ENCODE measurements at places on chromosomes 12 and 14.
A peak's percentile ranks its signal among the peaks of the same experiment; 100 is the strongest.

- H3K4me3 ChIP-seq = no peak overlapping the region
- H3K27me3 ChIP-seq = no peaks in the 10 kb centered on the region
- no peaks in the 10 kb centered on the region for H3K36me3 ChIP-seq
- no peak for DNase-seq
Observed at GRCh38 chr12:45615268-45615667, 114.2 kb upstream of the ARID2 start.

GRCh38 chr12:130440411-130441080, 102.9 kb downstream of the PIWIL1 start:
- no peak overlapping the region for H3K27ac ChIP-seq
- no peaks in the 10 kb centered on the region for H3K4me1 ChIP-seq
- H3K36me3 ChIP-seq = no peaks in the 10 kb centered on the region
- no peaks in the 10 kb centered on the region for H3K27me3 ChIP-seq

GRCh38 chr12:13156277-13156676, 40.2 kb upstream of the EMP1 start:
- H3K4me3 ChIP-seq = no peak overlapping the region
- H3K27me3 ChIP-seq = no peaks in the 10 kb centered on the region
- no peaks in the 10 kb centered on the region for H3K36me3 ChIP-seq
- no peaks in the 10 kb centered on the region for H3K4me1 ChIP-seq

GRCh38 chr14:54444681-54445080, 3.5 kb upstream of the CNIH1 start:
- peaks cover 11% of the 10 kb centered on the region for H3K4me1 ChIP-seq
- no peak overlapping the region for H3K27ac ChIP-seq
- H3K27me3 ChIP-seq = no peaks in the 10 kb centered on the region

DNA sequence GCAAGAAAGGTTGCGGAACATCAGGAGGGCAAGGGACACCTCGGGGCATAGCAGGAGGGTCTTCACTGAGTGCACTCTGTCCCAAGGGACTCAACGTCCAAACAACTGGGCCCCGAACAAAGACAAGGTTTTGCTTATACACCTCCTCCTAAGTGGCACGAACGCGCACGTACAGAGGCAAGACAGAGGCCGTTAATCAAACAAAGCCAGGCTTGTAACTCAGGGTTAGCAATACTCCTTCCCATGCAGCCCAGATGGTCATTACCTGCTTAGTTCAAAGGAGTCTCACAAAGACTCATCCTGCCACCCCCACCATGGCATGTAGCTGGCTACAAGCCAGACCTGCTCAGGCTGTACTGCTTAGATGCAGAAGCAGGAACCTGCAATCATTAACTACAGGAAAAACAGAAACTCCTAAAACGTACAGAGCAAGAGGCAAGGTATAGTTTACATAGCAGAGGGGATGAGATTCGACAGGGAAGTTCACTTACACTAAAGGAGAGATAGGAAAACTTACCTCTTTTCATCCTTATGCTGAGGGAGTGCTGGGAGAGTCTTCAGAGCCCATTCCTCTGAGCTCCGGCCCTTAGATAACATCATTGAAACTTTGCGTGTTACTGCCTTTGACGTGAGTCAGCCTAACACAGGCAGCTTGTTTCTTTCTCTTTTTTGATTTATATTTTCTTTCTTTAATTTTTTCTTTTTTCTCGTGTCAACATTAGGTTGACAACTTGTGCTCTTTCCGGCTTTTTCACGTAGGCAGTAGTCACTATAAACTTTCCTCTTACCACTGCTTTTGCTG, 1319.1 kb downstream of the TMEM121 start:
- H3K4me1 ChIP-seq = peaks cover 19% of the 10 kb centered on the region
- peak overlapping the region; percentile 88 for H3K4me3 ChIP-seq
- peak; percentile 47 for DNase-seq
- no peaks in the 10 kb centered on the region for H3K36me3 ChIP-seq
- peak overlapping the region; percentile 80 for H3K27ac ChIP-seq

All from T-cell (primary cell).